ENCODE measurements at places on chromosomes 7 and 10. TPM values are rescaled to one million over a fixed set of nuclear protein-coding genes. Genes with fewer than 3 reads are reported as not detected.

ANKRD30A gene
- total RNA-seq: not detected

- no peaks in the 10 kb centered on the region for H3K36me3 ChIP-seq
- no peaks in the 10 kb centered on the region for H3K27me3 ChIP-seq
- DNase-seq: no peak
These were observed 95.5 kb downstream of the MBL2 start for GRCh38 chr10:52677086-52677485.

DNA sequence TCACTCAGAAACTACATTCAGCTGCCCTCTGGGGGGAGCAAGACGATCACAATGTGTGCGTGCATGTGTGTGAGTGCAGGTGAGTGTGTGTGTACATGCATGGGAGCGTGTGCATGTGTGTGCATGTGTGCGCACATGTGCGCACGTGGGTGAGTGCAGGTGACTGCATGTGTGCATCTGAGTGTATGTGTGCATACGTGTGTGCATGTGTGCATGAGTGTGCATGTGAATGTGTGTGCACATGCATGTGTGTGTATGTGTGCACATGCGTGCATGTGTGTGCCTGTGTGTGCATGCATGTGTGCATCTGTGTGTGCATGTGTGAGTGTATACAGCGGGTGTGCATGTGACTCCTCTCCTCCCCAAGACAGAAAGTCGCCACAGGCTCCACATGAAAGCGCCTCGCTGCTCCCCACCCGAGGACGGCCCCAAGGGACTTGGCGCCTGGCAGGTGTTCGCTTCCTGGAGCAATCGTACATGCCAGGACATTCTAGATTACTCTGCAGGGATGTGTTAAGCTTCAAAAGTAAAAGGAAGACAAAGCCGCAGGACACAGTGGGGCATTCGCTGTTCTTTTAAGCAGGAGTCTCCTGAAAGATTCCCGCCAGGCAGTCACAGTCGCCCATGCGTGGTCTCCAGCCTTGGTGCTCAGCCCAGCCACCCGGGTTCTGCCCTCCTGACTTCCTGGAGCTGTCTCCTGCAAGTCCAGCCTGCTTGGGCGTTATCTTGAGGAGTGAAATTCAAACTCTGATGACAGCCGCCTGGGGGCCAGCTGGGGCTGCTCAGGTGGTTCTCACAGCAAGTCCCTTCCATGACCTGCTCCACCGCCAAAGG, 42.0 kb upstream of the ADGRA1 start:
- H3K4me3 ChIP-seq: no peak overlapping the region
- H3K27me3 ChIP-seq: peaks cover 2% of the 10 kb centered on the region
- H3K36me3 ChIP-seq: no peaks in the 10 kb centered on the region
- H3K27ac ChIP-seq: no peak overlapping the region
- H3K4me1 ChIP-seq: no peaks in the 10 kb centered on the region

DNA sequence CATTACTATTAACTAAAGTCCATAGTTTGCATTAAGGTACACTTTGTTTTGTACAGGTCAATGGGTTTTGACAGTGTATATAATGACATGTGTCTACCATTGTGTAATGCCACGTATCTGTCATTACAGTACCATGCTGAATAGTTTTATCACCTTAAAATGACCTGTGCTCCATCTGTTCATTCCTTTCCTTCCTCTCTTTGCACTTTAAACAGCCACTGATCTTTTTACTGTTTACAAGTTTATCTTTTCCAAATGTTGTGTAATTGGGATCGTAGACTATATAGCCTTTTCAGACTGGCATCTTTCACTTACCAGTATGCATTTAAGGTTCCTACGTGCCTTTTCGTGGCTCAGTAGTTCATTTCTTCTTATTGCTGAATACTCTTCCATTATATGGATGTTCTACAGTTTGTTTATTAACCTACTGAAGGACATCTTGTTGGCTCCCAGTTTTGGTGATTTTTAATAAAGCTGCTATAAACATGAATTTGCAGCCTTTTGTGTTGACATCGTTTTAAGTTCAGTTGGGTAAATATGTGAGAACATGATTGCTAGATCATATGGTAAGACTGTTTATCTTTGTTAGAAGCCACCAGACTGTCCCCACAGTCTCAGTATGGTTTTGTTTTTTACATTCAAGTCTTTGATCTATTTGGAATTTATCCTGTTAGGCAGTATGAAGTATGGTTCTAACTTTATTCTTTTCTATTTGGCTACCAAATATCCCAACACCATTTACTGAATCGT, 24.7 kb downstream of the STAM start:
- H3K27me3 ChIP-seq: no peaks in the 10 kb centered on the region
- H3K4me3 ChIP-seq: peak overlapping the region; percentile 3
- peaks cover 10% of the 10 kb centered on the region for H3K36me3 ChIP-seq
- no peak overlapping the region for H3K27ac ChIP-seq
- peaks cover 34% of the 10 kb centered on the region for H3K4me1 ChIP-seq

GSDME gene
- 2.1 TPM for total RNA-seq

DNA sequence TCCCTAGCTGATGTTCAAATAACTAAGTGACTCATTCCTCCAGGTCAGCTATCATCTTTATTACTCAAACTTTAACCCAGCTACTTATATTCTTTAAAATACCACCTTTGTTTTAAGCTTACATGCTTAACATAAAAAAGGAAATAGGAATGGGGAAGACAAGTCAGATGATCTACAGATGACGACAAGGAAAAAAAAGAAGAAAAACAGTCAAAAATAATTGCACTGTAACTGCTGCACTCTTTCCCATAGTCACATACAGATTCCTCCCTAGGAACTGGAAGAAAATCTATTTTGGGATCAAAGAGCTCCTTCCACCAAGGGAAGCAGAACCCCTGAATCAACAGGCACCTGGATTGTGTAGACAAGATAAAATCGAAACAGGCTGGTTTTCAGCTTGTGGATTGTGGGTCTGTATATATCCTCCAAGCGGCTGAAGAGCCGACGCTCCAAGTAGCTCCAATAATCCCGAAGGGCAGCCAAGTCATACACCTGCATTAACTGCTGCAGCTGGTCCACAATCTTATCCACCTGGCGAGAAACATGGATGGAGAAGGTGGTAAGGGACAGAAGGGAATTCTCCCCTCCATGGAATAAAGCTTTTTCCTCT, 2.0 kb downstream of the WDR91 start:
- H3K4me1 ChIP-seq: peaks cover 30% of the 10 kb centered on the region
- no peak overlapping the region for H3K4me3 ChIP-seq
- DNase-seq: no peak
- H3K27me3 ChIP-seq: no peaks in the 10 kb centered on the region

HOXA2 gene
- total RNA-seq: not detected

ADAMTS14 gene
- not detected for total RNA-seq
